Fibroblast of skin of left quadriceps (primary cell): ENCODE measurements at places on chromosomes 4 and X.

DNA sequence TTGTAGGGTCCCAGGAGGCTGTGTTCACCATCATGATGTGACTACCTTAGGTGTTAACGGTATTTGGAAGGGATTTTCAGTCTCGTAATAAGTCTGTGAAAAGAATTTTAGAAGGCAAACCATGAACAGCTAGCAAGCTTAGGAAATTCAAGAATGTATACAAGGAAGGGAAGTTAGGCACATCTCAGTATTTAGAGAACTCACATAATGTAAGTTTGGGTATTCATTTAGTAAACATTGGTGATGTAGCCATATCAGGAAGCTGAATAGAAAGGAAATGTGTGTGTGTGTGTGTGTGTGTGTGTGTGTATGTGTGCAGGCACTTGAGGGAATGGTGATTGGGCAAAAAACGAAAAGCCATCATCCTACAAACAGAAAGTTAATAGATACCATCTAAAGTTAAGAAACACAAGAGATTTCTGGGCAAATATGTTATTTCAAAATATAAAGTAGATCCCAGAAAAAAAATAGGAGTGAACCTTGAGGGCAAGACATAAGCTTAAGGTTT is 34.7 kb upstream of the PRKX start:
- no peak for DNase-seq

- no peak for DNase-seq
Measured at GRCh38 chrX:93580634-93581033, 92.7 kb downstream of the NAP1L3 start.

DNA sequence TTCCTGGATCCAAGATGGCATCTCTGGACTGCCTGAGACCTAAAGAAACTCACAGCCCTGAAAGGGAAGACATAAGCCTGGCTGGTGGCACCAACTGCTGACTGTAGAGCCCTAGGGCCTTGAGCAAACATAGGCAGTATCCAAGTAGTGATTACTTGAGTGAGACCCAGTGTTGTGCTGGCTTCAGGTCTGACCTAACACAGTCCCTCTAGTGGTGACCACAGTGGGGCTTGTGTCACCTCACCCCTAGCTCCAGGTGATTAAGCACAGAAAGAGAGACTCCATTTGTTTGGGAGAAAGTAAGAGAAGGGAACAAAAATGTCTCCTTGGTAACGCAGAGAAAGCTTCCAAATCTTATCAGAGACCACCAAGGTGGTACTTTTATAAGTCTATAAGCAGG is 496.3 kb upstream of the HTR2C start:
- DNase-seq: no peak

GRCh38 chr4:152807294-152807829 is 27.6 kb downstream of the ARFIP1 start:
- peak; percentile 24 for DNase-seq

GRCh38 chrX:13067773-13068172 is 23.4 kb upstream of the FAM9C start:
- DNase-seq: peak; percentile 39

- DNase-seq: no peak
Measured at GRCh38 chr4:142696334-142697122, 149.6 kb downstream of the INPP4B start.

- DNase-seq: no peak
Measured at GRCh38 chr4:52877694-52878093, 15.6 kb downstream of the RASL11B start.

DNA sequence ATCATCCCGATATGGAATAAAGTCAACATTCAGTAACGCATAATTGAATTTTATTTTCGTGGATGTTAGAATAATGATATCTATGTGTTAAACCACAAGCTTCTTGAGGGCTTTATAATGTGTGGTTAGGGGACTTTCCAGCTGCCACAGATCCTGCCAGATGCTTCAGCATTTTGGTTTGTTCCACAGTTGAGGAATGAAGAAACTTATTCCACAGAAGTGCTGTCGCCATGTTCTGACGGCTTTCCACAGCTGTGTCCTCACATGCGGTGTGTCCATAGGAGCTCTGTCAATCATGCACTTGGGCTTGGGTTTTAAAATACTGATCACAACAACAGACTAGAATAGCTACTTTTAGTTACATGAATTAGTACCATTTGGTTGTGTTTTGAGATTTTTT is 411.9 kb downstream of the TRIML1 start:
- DNase-seq: peak; percentile 31

DNA sequence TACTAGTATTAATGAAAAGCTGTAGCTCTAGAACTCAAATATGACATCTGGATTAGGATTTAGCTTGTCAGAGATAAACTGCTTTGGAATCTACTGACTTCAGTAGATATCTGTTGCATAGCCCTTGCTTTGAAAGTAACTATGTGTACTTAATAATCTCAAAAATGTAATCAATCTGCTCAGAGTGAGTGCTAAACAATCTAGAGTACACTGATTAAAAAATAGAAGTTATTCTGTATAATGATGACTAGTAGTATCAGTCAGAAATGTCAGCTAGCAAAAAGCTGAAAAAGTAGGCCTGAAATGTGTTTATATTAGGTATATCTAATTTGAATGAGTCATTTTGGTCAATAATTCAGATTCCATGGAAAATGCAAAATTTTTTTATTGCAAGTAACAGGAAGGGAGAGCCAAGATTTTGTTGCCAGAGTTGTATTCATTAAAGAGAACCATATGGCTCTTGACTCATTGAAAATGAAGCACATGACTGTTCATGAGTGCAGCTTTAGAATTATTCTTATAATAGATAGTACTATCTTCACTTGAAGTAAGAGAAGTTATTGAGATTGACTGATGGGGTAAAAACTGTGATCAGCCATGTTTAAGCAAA is 20.0 kb downstream of the CLCN3 start:
- DNase-seq: peak; percentile 80

DNA sequence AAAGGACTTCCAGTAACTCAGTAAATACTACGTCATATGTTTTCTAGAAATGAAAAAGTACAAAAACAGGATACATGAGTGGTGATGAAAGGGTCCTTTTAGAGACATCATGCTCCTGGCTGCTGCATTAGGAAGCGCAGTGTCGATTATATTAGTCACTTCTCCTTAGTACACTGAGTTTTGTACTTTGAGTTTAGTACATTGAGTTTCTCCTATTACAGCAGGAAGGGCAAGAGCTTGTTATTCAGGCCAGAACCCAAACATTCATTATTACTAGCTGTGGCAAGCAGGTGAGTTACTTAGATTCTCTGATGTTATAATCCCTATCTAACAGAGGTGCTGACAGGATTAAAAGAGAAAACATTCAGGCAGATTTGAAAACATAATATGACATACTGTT is 21.3 kb downstream of the RPGR start:
- no peak for DNase-seq
